ENCODE measurements at places on chromosomes 6 and 20.

DNA sequence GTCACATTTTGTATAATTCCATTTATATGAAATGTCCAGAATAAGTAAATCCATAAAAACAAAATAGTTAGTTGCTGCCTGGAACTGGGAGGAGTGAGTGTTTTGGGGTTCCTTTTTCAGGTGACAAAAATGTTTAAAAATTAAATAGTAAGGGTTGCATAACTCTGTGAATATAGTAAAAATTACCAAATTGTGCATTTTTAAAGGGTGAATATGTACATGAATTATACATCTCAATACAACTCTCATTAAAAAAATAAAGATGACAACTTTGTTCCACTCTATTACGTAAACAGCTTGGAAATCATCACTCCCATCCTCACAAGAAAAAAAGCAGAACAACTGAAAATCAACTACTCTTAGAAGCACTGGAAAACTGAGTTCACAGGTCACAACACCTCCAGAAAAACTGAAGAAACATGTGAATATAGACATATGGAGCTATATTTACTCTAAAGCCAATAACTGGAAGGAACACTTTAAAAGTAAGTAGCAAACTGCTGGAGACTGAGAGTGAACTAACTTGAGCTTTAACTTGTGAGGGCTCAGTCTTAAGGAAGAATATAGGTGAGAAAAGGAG lies 40.0 kb downstream of the RANBP9 start:
- DNase-seq: no peak

DNA sequence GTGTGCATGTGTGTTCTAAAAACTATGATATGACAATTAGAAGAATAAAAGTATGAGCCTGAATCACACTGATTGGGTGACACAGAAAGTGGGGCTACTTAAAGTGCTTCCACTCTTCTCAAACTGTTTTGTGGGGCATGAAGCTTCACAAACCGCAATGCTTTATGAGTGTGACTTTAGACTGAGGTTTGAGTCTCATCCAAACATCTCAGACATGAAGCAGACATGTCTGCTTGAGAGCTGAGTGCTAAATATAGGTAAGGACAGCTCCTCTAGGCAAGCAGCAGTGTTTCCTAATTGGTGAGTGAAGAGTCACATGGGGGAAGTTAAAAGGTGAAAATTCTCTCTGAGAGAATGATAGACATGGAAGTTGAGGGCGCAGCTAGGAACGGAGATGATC lies 726.9 kb upstream of the CITED2 start:
- peak; percentile 39 for DNase-seq

- no peak for DNase-seq
These were observed 122.2 kb downstream of the ZDHHC14 start for GRCh38 chr6:157503018-157503747.

DNA sequence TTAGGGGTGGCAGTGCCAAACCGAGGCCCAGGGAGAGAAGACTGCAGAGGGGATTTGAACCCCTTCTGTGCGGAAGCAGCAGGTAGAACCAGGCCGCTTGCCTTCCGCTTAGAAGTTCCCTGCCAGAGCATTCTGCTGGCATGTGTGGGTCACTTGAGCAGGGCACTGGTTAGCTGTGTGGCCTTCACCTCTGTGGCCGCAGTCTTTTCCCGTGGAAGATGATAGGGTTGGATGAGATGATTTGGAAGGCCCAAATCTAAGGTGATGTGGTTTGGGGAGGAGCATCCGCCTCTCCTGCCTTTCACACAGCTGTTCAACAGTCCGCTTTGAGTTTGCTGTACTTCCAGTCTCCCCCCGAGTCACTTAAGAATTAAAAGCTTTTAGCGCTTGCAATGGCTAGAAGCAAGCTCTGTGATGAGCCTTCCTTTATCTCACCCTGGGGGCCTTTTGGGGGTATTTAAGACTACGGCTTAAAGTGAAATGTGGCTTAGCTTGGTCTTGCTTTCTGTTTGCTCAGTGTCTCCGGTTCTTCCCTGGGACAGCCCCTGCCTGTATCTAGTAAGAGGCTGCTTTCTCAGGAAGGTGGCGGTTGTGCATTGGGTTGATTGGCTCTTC lies 743 bp downstream of the CMTR1 start:
- peak; percentile 27 for DNase-seq

DNA sequence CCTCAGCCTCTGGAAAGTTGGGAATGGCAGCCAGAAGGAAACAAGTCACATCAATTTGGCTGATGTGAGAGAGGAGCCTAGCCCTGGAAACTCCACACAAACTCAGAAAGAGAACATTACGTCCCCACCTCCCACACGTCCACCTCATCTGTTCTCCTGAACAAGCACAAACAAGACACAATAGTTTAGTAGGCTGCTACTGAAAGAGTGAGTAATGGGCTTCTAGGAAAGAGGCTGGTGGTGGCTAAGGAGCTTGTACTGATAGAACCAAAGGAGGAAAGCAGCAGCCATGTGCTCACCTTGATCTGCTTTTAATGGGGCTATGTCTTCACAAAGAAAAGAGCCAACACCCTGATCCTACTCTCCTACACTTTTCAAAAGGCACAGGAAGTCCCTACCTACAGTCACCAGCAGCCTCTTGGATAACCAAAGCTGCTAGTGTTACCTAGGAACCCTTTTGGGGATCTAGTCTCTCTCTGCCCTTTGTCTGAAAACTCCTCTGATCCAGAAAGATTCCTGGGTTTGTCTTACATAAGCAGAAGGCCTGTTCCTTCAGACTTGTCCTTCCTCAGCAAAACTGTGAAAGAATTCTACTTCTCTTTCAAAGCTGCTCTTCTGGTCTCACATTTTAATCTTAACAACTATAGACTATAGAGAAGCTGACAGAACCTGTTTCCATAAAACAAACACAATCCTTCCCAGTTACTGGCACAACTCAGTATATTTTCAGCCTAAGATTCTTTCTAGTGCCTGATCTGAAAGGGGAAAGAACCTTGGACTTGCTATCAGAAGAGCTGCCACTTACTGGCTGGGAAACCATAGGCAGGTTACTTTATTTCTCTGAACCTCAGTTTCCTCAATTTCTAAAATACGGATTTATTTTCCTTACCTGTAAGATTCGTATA lies 3.1 kb downstream of the PLAGL2 start:
- DNase-seq: no peak

DNA sequence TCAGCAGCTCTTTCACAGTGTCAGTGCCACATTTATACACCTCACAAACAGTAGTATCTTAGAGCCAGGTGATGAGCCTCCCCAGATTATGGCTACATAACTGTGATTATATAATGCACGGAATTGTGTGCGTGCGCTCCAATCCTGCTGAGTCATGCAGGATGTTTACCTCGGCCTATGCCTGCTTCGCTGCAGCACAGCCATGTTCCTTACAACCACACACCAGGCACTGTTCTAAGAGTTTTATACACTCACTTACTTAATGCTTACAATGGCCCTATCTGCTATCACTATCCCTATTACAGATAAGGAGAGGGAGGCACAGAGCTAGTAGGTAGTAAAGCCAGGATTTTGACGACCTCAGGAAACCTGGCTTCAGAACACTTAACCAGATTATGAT lies 7.3 kb downstream of the ZKSCAN3 start:
- DNase-seq: no peak

Measured in GM03348 (cell line).